ENCODE measurements at places on chromosomes 16 and 17.

- no peak for DNase-seq
These were observed 41.4 kb upstream of the BHLHA9 start for GRCh38 chr17:1228781-1229348.

GRCh38 chr16:12439399-12440227, 364.1 kb downstream of the CPPED1 start:
- DNase-seq, result no peak

DNA sequence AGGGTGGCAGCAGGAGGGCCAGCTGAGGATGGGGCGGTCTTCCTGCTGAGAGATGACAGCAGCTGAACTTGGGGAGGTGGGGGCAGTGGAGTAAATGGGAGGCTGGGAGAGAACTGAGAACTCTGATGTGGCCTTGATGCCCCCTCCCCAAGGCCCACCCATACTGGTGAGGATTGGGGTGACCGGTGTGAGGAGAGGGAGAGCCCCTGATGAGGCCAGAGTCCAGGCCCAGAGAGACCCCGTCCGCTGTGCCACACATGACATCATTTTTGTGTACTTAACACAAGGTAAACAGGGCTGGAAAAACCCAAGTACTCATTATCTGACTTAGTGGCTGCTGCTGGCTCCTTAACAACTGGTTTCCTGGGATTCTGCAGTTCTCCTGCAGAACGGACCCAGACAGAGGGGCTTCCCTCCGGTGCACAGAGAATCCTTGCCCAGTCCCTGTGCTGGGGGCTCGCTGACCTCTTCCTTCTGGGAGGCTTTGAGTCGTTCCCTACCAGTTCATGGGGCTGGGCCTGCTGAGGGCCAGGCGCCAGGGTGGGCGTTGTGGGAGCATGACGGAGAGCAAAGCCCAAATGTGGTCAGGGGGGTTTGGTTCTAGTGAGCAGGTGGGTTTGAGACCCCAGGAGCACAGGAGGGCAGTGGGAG, 207.6 kb downstream of the RAB11FIP4 start:
- DNase-seq, result no peak

GRCh38 chr16:51155199-51155607, 4.1 kb upstream of the SALL1 start:
- DNase-seq, result no peak

- DNase-seq, result no peak
These were observed 391.6 kb downstream of the CDH11 start for GRCh38 chr16:64730261-64730660.

GRCh38 chr16:50909831-50910735, 168.2 kb downstream of the CYLD start:
- no peak for DNase-seq

DNA sequence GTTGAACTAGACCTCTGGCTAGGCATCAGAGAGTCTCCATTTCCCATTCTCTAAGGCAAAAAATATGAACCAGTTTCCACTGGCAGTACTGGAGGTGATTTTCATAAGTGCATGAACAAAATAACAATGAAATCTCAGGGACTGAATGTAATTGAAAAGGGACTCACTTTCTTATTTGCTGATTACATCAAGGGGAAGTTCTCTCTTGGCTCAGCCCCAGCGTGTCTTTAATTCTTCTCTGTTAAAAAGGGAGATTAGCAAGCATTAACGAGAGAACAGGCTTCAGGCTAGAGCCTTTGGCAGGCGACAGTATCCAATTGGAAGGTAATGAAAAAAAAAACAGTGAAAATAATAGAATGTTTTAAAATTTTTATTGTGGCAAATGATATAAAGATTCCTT, 34.0 kb upstream of the ADAMTS18 start:
- DNase-seq, result no peak

- no peak for DNase-seq
These were observed 290.1 kb downstream of the C16orf95 start for GRCh38 chr16:87027056-87027616.

DNA sequence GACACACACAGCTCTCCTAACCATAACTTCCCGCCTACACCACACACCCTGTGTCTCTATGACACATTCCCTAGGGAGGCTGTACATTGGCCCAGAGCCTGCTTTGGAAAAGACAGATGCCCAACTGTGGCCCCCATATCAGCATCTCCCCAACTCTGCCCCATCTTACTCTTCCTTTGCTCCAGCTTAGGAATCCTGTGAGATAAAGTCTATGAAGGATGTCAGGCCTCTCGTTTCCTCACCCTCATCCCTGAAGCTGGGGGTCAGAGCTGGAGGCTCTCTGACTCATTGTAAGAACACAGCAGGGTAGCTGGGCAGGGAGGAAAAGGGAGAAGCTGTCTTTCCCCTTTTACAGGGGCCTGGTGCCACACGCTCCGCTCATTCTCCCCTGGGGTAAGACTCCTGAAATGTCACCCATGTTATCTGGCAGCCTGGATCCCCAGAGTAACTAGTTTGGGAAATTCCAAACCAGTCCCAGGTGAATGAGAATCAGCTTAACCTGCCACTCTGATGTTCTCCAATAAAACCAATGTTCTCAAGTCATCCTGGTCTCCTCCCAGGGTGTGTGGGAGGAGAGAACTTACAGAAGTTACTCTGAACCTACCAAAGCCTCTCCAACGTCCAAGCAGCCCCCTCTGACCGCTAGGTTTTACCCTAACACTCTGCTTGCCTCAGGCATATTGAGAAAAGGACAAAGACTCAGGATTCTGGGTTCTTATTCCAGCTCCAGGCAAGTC, 2.8 kb downstream of the RAPGEFL1 start:
- no peak for DNase-seq

- DNase-seq, result no peak
These were observed 96.7 kb upstream of the CDH5 start for GRCh38 chr16:66269617-66270332.

DNA sequence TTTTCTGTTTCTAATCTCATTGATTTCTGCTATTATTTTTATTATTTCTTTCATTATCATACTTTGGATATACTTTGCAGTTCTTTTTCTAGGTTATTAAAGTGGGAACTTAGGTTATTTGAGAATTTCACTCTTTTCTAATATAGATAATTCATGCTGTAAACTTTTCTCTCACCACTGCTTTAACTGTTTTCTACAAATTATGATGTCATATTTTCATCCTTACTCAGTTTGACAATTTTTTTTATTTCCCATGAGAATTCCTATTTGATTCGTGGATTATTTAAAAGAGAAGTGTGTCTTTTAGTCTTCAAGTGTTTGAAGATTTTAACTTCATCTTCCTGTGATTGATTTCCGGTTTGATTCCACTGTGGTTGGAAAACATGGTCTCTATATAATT, 336.8 kb upstream of the SALL1 start:
- no peak for DNase-seq

DNA sequence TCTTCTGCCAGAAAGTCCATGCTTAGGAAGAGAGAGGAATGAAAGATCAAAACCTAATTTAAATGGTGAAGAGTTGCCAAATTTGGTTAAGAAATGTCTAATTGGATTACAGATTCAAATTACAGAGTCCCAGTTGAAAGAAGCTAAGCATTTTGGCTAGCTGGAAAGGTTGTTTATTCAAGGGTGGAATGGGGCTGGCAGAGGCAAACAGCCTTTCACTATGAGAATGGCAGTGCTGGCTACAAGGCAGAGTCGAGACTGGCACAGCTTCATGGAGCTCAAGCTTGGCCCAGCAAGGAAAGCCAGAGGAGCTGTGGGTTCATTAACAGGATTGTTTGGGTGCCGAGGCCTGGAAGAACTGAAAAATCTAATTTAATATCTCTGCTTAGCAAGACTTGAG, 13.6 kb downstream of the MAP3K3 start:
- DNase-seq, result no peak

- no peak for DNase-seq
These were observed 240.7 kb downstream of the CDH13 start for GRCh38 chr16:82867485-82867884.

DNA sequence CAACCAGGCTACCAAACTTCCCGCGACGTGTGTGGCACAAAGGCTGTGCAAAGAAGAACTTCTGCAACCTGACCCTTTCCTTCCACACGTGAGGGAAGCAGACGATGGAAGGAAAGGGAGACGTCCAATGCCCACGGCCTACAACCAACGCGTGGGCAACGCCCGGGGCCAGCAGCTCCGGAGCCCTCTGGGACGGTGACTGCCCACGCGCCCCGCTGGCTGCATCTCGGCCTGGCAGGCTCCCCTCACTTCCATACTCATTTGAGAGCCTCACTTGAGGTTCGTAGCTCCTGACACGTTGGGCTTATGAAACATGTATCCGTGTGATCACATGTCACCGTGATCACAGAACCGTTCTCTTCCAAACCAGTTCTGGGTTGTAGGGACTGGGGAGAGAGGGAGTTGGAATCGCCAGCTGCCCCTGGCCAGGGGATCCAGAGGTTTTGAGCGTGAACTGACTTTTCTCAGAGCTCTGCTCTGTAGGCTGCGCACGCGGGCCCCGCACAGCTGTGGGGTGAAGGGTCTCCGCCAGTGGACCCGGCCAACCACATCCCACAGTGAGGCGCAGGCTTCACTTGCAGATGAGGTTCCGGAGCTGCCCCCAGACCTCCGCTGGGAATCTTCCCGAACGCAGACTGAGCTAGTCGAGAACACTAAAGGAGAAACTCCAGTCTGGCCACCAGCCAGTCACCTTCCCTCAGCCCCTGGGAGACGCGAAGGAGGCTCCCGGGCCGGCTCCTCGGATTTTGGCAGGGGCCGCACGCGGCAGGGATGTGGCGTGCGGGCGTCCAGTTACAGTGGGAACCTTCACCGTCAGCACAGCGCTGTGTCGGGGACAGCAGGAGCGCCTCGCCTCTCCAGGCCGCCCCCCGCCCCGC, 1.0 kb downstream of the LMF1 start:
- DNase-seq, result no peak

DNA sequence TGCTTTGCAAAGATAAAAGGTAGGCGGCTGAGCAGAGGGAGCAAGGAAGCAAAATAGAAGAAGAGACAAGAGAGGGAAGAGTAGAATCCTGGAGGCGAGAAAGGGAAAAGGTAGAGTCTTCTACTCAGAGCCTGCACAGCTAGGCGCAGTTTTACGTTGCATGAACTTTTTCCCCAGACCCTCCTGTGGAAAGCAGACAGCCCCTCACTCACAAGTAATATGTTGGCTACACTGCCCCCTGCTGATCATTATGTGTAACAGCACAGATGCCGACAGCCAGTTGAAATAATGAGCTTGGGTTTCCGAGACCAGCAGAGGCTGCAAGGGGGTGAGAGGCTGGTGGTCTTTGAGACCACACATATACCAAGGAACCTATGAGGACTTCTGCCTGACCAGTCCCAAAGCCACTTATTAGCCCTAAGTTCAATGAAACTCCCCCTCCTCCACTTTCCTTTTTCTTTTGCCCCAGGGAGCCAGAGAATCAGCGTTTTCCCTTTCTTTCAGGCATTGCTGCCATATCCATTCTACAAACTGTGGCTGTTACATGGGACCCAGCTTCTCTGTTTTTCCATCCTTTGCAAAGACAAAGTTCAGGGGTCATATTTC, 22.5 kb upstream of the CMTR2 start:
- no peak for DNase-seq

DNA sequence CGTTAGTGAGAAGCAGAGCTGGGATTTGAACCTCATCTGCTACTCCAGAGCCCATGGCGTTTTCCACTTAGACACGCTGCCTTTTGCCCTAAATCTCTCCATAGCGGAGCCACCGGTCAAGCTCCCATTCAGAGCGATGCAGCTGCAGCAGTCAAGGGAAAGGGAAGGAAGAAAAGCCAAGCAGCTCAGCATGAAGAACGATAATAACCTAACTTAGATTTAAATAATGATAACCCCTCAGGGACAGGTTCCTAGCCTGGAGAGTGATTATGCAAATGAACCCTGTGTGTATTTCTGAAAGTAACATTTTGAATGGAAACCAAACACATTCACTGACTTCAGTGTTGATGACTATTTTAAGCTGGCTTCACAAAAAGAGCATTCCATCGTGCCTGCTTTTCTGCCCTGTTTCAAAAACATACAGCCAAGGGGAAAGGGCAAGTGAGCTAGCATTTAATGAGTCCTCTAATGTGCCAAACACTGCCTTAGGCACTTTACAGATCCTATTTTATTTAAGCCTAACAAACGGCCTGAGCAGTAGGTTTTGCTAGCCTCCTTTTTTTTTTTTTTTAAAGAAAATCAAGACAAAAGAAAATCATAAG, 798.3 kb downstream of the CDH8 start:
- DNase-seq, result no peak

- no peak for DNase-seq
These were observed 239.0 kb downstream of the CCDC182 start for GRCh38 chr17:57505841-57506773.

- no peak for DNase-seq
These were observed 349.2 kb upstream of the HSBP1 start for GRCh38 chr16:83458612-83459011.

DNA sequence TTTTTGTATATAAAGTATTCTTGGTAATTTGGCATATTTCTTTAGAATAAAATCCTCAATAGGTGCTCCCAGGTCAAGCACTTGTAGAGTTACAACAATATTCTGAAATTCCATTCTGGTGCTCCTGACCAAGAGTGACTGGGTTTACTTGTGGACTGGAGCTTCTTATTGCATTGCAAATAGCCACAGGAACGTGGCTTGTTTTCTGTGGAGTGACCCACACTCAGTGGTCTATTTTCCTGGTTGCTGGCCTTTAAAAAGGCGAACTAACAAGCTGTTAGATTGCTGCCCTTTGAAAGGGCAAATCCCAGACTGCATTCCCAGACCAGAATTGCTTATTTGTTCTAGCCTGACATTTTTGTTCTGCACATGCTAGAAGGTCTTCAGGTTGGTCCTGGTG, 658.8 kb upstream of the GOT2 start:
- DNase-seq, result no peak

DNA sequence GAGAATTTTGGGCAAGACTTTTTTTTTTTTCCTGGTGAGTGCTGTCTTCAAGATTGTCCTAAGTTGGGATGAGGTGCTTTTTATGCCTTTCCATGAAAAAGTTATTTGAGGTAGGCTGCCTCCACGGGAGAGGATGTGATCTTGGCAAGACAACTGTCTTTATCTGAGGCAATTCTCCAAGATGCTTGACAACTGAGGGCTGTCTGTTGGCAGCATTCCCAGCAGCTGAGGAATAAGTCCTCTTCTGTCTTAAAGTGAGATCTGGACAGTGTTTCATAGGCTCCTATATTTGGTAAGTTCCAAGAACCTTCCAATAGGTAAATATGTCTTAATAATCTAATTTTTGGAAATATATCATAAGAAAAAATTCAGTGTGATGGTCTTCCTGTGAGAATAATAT, 662.0 kb downstream of the CDH11 start:
- no peak for DNase-seq

DNA sequence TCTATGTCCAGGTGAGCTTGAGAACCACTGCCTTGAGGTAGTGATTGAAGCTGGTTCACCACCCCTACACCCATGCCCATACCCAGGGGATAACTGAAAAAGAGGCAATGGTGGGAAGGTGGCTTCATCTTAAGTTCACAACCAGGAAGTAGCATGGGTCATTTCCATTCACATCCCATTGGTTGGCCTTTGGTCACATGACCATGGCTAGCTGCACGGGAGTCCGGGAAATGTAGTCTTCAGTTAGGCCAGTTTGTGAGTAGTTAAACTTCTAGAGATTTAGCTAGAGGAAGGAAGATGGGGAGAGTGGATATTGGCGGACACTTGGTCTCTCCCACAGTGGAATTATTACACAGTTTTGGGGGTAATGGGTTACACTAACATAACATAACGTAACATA, 92.9 kb downstream of the RGS9 start:
- DNase-seq, result no peak

GRCh38 chr16:88048985-88049384, 97.8 kb downstream of the BANP start:
- no peak for DNase-seq
